ENCODE measurements at places on chromosomes 3 and 15.

DNA sequence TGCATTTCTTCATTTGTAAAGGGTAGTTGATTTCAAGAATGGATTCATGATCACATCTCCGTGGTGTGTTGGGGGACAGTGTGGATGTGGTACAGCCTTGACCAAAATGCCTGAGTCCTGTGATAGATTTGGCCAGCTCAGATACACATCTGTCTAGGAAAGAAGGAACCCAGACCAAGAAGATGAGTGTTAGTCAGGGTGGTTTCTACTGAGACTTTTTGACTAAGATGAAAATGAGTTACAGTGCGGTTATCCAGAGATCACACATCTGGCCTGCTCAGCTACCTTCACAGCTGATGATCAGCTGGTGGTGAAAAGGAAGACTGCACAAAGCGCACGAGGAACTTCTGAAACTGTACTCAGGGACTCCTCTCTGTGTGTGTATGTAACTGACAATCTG, 68.0 kb downstream of the FNDC3B start:
- no peak for DNase-seq

DNA sequence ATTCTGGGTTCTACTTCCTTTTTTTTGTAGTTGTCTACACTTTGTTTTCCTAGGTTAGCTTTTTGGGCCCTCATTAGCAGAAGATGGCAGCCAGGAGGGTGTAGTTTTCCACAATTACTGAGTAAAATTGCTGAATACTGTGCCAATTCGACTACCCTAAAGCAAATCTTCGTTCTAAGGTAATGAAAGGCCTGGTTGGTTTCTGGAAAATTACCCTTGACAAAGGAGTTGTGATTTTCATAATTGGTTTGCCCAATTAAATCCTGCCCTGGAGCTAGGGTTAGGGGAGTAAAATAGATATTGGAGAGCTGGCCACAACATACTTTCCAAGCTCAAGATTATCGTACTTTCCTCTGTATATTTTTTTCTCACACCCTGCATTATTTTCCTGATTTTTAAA, 293.0 kb downstream of the OXSM start:
- no peak for DNase-seq

- DNase-seq = no peak
Measured at GRCh38 chr3:13236557-13237173, 163.4 kb upstream of the IQSEC1 start.

GRCh38 chr15:75054172-75054897, 30.9 kb downstream of the PPCDC start:
- no peak for DNase-seq

DNA sequence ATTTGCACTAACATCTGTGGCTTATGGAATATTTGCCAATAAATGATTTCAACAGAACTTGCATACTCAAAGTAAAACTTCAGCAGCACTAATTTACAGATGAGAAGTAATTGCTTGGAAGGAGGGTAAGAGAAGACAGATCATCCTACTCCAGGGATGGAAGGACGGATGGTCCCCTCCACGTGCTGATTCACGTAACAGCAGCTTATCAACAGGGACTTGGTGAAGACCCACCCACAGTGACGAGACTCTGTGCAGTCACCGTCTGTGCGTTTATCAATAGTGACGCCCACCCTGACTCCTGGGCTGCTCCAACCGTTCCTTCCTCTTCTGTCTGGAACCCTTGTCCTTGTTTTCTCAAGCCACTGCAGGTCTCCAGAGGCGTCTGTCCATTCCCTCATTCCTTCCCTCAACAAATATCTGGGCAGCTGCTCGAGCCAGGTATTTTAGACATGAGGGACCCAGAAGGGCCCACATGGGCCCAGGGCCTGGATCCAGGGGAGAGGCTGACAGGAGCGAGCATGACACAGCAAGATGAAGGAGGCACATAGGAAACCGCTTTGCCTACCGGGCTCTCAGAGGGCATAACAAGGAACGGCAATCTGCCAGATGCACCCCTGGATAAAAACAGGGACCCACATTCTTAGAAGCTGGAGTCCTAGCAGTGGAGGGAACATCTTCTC, 33.3 kb downstream of the PCSK6 start:
- DNase-seq = no peak

DNA sequence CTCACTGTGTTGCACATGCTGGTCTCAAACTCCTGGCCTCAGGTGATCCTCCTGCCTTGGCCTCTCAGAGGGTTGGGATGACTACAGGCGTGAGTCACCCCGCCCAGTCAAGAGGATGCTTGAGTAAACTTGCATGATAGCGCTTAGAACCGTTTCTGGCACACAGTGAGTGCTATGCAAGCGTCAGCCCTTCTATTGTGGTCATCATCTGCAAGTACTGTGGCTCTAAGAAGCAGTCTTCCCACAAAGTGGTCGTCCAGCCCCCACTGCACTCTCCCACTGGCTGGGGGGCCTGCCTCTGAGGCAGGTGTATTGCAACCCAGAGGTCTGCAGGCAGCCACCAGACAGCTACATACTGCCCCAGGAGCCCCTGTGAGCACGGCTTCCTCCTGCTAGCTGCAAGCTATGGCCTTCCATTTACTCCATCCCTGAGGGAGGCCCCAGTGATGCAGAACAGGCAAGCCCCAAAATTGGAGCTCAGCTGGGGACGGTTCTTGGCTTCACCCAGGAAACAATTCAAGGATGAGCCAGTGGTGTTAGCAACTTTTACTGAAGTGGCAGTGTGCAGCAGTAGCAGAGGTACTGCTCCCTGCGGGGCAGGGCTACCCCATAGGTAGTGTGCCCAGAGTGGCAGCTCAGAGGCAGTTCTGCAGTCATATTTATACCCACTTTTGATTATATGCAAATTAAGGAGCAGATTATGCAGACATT, 95.4 kb downstream of the LSM3 start:
- DNase-seq = no peak

GRCh38 chr3:160801386-160802118, 45.5 kb downstream of the PPM1L start:
- no peak for DNase-seq

GRCh38 chr3:36227980-36228379, 152.3 kb upstream of the STAC start:
- DNase-seq = no peak

DNA sequence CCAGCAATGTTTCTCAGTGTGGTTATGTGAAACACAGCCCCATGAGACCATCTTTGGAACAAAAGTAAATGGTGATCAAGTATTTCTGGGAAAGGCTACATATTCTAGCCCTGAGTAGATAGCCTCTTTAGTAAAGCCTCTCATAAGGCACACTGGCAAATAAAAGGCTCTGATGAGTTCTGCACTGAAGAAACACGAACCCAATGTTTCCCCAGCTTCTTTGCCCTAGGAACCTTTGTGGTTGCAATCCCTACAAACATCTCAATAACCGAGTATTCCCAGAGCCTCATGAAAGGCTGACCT, 41.8 kb downstream of the RAB6B start:
- DNase-seq = no peak

- DNase-seq = no peak
Measured at GRCh38 chr15:65087873-65088642, 11.5 kb downstream of the KBTBD13 start.

- DNase-seq = peak; percentile 68
Measured at GRCh38 chr3:194322678-194323211, 28.4 kb downstream of the CPN2 start.

- DNase-seq = no peak
Measured at GRCh38 chr3:98768961-98769360, 5.8 kb downstream of the ST3GAL6 start.

DNA sequence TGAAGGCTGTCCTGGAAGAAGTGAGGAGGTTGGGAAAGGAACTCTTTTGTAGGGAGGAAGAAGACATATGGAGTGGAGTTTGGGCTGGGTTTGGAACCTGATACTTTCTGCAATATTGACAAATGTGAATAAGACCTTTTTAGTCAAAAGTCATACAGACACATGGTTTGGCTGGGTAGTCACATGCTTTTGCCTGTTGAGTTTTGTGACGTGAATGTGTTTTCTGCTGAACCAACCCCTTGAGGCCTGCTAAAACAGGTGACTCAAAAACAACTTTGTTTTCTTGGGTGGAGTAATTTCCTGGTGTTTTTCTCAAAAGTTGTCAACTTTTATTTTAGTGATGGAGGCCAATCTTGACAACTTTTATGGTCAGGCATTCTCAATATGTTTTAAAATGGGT, 39.4 kb upstream of the CCR4 start:
- DNase-seq = no peak

- peak; percentile 16 for DNase-seq
Measured at GRCh38 chr3:194840661-194841514, 155.2 kb downstream of the FAM43A start.

DNA sequence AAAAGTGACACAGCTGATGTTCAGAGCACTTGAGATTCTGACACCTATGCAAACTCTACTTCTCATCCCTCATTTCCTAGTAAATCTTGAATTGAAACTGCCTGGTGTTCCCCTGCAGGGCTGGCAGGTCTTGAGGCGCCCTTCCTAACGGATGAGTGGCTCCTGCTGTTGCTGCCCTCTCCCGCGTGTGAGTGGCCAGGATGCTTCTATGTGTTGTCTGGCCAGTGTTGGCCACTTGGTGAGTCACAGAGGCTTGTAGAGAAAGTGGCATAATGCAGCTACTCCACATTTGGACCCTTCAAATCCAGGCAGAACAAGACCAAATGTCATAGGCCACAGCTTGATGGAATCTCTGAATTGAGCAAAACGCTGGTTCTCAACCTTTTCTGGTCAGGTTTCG, 63.6 kb downstream of the MOBP start:
- no peak for DNase-seq

- DNase-seq = no peak
Measured at GRCh38 chr3:195173657-195174056, 97.3 kb downstream of the XXYLT1 start.

DNA sequence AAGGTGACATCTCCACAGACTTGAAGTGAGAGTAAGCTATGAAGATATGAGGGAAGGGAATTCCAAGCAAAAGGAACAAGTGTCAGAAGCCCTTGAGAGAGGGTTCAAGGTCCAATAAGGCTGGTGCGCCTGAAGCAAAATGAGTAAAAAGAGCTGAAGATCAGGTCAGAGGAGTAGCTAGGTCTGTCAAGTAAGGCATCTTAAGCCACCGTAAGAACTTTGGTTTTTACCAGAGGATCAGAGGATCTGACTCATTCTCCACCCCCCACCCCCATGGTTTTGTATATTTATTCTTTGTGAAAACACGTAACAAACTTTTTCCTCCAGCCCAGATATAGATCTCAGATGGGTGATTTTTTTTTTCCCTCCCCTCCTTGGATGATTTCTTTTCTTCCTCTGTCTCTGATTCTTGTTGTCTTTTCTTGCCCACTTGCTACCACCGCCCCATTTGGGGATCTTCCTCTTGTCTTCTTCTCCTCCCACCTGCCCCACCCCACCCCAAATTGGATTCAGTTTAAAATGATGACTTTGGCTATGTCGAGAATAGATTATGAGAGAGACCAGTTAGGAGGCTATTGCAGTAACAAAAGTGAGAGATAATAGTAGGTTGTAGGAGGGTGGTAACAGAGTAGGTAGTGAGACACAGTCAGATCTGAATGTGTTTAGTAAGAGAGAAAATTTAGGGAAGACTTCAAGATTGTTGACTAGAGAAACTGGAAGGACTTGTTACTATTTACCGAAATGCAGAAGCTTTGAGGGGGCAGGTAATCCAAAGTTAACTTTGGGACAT, 6.1 kb downstream of the TRMT10C start:
- DNase-seq = peak; percentile 85

- DNase-seq = no peak
Measured at GRCh38 chr3:129656659-129657247, 50.3 kb upstream of the PLXND1 start.

GRCh38 chr3:66744986-66745385, 244.2 kb upstream of the LRIG1 start:
- peak; percentile 11 for DNase-seq

DNA sequence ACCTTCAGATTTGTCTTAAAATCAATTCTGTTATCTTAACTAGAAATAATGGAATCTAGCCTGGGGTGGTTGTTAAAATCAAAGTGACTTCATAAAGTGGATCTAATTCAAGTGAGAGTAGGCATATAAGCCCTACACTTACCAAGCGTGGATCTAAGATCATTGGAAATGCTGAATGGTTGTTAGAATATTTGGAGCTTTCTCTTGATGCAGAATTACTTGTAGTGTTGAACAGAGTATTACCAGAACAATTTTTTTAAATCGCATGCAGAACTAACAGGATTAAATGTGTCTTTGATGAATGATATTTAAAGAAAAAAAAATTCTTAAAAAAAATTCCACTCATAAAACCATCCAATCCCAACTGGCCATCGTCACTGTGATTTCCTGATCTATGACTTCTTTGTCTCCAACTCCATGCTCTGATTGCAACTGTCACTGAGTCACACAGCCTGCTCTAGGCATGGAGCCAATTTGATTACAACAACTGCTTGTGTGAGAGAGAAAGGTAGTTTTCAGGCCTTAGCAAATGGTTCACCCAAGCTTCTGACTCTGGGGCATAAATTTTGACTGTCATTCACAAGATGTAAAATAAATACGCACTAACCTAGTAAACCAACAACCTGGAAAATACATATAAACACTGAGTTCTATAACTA, 25.9 kb upstream of the SPRED1 start:
- peak; percentile 95 for DNase-seq

DNA sequence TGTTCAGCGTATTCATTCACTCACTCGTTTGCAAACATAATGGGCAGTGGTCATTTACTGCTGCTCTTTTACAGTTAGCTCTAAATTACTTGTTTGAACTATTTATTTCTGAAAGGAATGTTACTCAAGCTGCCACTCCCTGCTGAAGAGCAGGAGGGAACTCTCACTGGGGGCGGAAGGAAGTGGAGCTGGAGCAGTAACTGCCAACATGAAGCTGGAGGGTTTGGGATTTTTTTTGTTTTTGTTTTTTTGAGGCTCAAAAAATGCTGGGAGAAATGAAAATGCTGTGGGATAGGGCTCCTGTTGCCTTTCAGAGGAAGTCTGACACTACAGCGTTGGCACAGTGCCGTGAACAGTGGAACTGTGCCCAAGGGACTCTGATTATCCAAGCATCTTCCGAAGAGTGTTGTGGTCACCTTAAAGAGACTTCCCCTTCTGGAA, 44.1 kb downstream of the SENP2 start:
- peak; percentile 54 for DNase-seq

- no peak for DNase-seq
Measured at GRCh38 chr15:40229956-40230355, 8.9 kb upstream of the PAK6 start.

DNA sequence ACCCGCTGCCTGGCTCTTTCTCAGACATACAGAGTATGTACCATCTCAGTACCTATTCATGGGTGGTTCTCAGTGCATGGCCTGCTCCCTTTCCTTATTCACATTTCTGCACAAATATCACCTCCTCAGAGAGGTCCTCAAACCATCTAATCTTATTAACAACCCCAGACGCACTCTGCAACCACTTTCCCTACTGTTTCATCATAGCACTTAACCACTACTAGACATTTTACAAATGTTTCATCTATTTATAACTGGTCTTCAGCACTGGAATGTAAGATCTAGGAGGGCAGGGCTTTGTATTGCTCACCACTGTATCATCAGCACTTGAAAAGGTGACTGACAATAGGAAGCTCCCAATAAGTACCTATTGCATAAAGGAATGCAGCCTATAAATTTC, 45.1 kb downstream of the TNIK start:
- DNase-seq = peak; percentile 91

GRCh38 chr15:66846811-66847210, 144.8 kb downstream of the SMAD6 start:
- DNase-seq = no peak

- DNase-seq = no peak
Measured at GRCh38 chr3:158489181-158489580, 81.8 kb upstream of the MLF1 start.

GRCh38 chr3:139202959-139203349, 140.9 kb upstream of the MRPS22 start:
- DNase-seq = no peak
